CD4-positive, alpha-beta T cell treated with Interleukin-4 for 4 hours (primary cell): ENCODE measurements at places on chromosomes 6 and 20.

DNA sequence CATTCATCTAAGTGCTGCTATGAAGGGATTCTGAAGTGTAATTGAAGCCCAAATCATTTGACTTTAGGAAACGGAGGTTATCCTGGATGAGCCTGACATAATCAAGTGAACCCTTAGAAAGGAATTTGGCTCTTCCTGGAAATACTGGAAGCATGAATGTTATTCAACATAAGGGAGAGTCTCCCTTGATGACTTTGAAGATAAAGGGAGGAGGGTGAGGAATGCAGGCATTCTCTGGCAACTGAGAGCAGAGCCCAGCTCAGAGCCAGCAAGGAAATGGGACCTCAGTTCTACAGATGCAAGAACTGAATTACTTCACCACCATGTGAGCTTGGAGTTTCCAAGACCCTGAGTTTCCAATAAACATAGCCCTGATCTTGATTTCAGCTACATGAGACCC, 168.2 kb downstream of the DLL1 start:
- no peak for DNase-seq

GRCh38 chr6:166293731-166294584, 14.2 kb downstream of the PRR18 start:
- no peak for DNase-seq

DNA sequence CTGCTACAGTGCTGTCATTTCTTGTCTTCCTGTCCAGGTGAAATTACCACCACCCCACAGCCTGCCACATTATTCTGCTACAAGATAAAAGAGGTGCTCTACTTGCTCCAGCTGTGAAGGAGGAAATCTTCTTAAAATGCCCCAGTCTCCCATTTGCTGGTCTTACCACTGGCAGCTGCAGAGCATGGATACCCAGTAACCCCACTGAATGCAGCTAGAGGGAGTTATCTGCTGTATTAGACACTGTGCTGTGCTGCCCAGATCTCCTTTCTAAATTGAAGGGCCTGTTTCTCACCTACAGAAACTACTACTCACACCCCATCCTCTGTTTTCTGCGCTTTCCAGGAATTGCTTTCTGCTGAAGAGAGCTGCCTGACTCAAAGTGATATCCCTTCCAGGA, 517.8 kb downstream of the PKHD1 start:
- DNase-seq = no peak

DNA sequence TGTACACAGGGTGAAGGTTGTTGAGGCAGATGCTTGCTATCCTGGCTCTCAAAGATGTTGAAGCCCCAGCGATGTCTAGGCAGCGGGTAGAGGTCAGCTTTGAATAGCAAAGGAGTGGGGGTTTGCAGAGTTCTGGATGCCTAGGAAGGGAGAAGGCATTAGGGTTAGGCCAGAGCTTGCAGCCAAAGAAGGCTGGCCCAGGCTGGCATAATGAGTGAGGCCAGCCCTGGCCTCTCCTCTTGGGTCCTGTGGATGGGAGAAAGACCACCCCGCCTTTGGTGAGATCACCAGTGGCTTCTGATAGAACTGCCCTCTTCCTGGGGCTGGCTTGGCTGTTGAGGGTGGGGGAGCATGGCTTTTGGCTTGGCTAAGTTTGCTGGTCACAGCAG, 406 bp upstream of the WFDC5 start:
- no peak for DNase-seq

- no peak for DNase-seq
Measured at GRCh38 chr20:62365814-62366369, 1.2 kb downstream of the LAMA5 start.

- DNase-seq = peak; percentile 30
Measured at GRCh38 chr6:96466147-96466863, 55.3 kb upstream of the UFL1 start.

DNA sequence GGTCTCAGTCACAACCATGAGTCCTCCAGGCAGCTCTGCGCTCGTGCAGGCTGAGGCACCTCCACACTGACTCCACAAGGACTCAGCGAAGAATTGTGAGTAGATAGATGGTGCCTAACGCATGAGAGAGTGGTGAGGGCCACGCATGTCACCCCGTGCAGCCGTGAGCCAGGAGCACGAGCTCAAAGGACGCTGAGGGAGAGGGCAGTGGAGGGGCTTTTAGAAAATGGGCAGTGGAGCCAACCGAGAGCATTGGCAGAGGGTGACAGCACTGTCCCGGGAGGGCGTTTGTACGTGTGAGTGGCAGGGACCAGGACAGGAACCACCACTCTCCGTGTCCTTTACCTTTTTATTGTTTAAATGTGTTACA, 105.6 kb downstream of the PSMB1 start:
- DNase-seq = no peak

DNA sequence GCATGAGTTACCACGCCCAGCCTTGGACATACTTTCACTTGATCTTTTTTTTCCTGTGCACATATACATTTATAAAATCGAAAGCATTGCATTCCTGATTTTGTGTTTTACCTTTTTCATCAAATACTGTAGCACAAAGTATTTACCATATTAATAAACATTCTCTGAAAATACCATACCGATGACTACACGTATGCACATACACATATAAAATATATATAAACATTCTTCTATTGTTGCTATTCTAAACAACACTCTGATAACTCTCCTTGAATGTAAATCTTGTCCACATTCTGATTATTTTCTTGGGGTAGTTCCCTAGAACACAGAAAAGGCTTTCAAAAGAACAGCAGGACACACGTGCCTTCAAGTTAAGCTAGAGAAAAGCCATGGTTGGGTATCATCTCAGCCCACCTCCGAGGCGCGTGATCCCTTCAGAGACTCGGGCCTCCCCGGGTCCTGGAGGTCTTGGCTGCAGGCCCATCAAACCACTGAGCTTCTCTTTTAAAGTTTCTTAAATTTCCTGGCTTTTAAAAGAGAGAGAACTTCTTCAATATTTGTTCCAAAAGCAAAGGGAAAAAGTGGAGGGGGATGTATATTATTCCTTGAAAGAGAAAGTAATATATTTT, 198.1 kb downstream of the MYLK4 start:
- DNase-seq = no peak

- peak; percentile 36 for DNase-seq
Measured at GRCh38 chr6:87436435-87436834, 28.7 kb downstream of the CFAP206 start.

DNA sequence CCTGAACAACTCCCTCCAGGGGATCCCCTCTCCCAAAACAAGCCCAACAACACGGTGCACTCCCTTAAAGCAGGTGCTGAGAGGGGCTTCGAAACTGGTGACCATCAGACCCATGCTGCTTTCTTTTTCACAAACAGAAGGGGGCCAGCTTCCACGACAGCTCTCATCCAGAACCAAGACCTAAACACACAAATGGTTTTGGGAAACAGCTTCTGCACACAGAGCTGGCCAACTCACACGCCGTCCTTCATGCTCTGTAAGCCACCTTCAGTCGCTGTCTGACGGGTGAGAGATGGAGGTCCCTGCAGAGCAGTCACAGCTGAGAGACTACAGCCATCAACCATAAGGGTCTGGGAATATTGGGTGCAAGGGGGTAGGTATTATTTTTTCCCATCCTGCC, 76.3 kb downstream of the ZMYND8 start:
- DNase-seq = no peak

DNA sequence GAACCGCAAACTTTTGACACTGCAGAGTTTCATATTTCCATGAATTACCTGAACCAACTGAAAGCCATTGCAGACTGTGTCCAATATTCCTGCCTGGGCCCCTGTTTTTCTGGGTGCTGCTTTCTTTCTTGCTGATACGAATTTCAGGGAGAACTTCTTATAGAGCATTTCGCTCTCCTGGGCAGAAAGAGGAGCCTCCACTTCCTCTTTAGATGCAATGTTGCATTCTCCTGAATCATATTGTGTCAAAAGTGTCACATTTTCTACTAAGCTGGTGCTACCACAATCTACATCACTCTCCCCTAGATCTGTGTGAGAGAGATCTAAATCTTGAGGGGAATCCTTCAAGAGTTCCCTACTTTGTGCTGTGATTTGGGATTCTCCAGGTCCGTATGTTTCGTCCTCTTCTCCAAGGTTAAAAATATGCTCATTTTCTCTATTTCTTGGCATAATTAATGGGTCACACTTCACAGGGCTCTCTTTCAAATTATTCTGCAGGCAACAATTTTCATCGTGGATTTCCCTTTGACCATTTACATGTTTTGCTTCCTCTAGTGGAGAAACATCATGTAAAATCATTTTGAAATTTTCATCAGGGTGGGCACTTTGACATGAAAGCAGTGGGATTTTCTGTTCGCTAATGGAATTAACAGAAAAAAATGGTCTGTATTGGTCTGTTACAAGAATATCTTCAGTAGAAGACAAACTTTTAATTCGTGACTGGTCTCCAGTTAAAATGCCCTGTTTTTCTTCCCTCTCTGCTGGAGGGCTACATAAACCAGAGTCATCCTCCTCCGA, 102.3 kb downstream of the DST start:
- no peak for DNase-seq

- no peak for DNase-seq
Measured at GRCh38 chr6:44678252-44678935, 290.9 kb downstream of the CDC5L start.

DNA sequence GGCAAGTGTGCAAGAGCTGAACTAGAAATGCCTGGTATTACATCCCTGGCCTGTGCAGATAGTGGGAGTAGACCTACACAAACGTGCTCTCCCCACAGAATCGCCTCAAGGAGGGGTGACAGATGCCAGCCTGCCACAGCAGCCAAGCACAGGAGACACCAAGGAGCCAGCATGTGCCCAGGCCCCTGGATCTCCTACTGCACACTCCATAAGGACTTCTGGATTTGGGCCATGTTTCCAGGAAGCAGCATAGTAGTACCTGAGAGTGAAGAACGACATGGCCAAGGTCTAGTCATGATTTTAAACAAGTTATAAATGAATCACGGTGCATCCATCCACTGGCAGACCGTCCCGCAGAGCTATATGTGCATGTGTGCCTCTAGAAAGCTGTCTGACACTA, 232.2 kb downstream of the SYNDIG1 start:
- no peak for DNase-seq

DNA sequence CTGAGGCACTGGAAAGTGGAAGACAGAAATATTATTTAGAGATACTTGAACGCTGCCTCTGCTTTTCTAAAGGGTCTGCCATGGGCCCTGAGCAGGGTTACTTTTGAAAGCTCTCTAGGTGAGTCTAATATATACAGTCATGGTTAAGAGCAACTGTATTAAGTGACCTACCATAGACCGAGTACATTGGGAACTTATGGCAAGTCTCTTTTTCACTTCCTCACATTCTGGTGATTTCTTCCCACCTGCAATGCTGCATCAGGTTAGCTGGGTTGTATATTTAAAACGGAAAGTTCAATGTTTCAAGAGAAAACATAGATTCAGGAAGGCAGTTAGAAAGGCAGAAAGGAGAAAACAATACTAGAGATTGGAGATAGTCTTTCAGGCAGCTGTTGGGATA, 154.7 kb downstream of the PHF3 start:
- DNase-seq = no peak

- DNase-seq = no peak
Measured at GRCh38 chr20:57821935-57822334, 112.1 kb upstream of the PMEPA1 start.

DNA sequence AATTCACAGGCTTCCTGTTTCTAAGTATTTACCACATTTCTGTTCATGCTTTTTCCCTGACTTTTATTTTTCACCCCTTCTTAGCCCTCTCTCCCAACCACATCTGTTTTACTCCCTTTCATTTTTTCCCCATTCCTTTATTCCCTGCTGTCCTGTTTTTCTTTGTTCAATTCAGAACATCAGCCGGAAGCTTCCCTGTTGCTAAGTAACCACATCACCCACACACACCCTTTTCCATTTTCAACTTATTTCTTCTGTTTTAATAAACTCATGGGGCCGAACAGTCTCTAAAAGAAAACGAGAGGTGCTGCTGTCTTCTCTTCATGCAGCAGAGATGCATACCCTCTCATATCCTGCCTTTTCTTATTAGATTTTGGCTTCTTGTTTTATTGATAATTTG, 53.5 kb upstream of the CEP85L start:
- DNase-seq = no peak

DNA sequence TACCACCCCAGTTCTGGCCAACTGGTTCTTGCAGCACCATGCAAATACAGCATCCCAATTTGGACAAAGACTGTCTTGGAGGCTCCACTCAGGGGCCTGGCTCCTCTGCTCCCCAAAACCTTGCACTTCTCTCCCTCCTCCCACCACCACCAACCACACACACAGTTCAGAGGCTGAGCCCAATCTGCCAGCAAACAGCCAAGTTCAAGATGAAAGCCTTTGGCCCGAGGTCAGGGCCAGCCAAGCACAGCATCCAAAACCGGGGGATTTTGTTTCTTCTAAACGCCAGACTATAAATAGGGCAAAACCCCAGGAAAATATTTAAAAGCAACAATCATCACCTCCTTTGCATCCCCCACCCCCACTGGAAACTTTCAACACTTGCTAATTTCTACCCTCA, 5.7 kb downstream of the KCNK5 start:
- no peak for DNase-seq

- peak; percentile 68 for DNase-seq
Measured at GRCh38 chr6:32154514-32155161, 697 bp downstream of the PPT2 start.

GRCh38 chr20:60977901-60978300, 274.2 kb upstream of the CDH4 start:
- DNase-seq = no peak

- no peak for DNase-seq
Measured at GRCh38 chr6:3753228-3753835, 1.8 kb upstream of the PXDC1 start.

DNA sequence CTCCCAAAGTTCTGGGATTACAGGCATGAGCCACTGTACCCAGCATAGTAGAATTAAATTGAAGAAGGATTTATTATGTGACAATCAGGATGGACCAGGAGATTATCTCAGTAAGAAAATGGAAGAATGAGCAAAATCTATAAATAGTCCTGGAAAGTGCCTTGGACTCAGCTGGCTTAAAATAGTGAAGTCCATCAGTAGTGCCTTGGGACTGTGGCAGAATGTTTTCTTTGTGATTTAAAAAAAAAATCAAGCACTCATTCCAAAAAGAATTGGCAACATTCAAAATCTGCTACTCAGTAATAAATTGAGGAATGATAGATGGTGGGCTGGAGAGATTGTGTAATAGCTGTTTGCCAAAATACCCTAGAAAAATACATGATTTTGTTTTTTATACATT, 37.0 kb upstream of the MAS1 start:
- DNase-seq = no peak

DNA sequence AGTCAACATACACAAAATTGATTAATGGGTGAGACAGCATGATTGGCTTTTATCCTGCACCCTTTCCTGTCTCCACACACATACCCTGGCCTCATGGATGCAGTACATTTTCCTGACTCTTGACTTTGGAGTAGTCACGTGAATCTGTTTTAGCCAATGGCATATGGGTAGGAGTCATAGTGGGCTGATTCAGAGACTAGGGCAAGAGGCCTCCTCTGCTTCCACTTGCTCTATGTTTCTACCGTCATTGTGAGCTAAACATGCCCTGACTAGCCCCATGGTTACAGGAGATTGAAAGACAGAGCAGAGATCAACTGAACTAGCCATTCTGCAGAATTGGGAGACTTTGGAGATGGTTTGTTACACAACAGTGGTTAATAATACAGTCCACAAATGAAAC, 850.0 kb downstream of the DHX35 start:
- no peak for DNase-seq
